ENCODE measurements at places on chromosomes 4 and X. TPM values are rescaled to one million over a fixed set of nuclear protein-coding genes. Genes with fewer than 3 reads are reported as not detected.

GRCh38 chr4:89586864-89587263 is 250.1 kb downstream of the SNCA start:
- peaks cover 16% of the 10 kb centered on the region for H3K27me3 ChIP-seq
- no peak overlapping the region for H3K27ac ChIP-seq
- no peak overlapping the region for H3K4me3 ChIP-seq
- H3K4me1 ChIP-seq: no peaks in the 10 kb centered on the region
- H3K36me3 ChIP-seq: no peaks in the 10 kb centered on the region

The PFKFB1 gene
- 0.93 TPM for total RNA-seq

The CSAG1 gene
- not detected for total RNA-seq

GRCh38 chrX:40420899-40421729 is 159.7 kb upstream of the ATP6AP2 start:
- no peaks in the 10 kb centered on the region for H3K36me3 ChIP-seq
- peaks cover 11% of the 10 kb centered on the region for H3K4me1 ChIP-seq
- no peak for DNase-seq
- no peak overlapping the region for H3K27ac ChIP-seq
- H3K27me3 ChIP-seq: peaks cover 2% of the 10 kb centered on the region

The APLN gene
- total RNA-seq: 0.26 TPM

GRCh38 chr4:159197260-159197884 is 94.5 kb downstream of the RAPGEF2 start:
- no peak for DNase-seq
- H3K4me1 ChIP-seq: peaks cover 6% of the 10 kb centered on the region
- H3K36me3 ChIP-seq: peaks cover 2% of the 10 kb centered on the region
- H3K27ac ChIP-seq: no peak overlapping the region
- H3K4me3 ChIP-seq: no peak overlapping the region

- H3K27me3 ChIP-seq: no peaks in the 10 kb centered on the region
- no peaks in the 10 kb centered on the region for H3K36me3 ChIP-seq
- H3K4me1 ChIP-seq: no peaks in the 10 kb centered on the region
- no peak overlapping the region for H3K27ac ChIP-seq
Observed at GRCh38 chr4:66219401-66219800, 549.1 kb upstream of the EPHA5 start.

DNA sequence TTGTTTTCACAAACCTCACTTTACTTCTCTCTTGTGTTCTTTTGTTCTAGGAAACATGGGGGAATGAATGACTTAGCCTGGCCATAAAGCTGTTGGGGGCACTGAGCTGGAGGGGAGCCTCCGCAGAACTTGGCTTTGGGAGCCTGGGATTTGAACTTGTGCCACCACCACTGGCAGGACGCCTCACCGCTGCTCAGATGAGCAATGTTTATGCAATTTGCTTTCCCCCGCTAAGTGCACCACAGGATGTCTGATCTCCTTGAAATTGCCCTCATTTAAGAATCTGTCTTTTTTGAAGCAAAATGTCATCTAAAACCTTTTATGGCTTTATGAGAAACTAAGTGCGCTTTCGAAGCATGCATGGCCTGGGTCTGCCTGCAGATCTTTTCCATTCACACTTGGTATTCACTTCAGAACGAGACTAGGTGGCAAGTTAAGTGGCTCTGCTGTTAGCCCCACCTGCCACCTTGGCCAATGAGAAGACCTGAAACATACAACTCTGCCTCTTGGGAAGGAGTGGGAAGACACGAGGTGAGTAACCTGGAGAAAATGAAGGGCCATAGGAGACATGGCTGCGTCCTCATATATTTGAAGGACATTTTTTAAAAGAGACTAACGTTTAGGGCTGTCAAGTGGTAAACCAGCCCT is 119.3 kb downstream of the LDB2 start:
- H3K27me3 ChIP-seq: no peaks in the 10 kb centered on the region
- H3K36me3 ChIP-seq: no peaks in the 10 kb centered on the region
- H3K4me1 ChIP-seq: no peaks in the 10 kb centered on the region
- no peak overlapping the region for H3K27ac ChIP-seq

DNA sequence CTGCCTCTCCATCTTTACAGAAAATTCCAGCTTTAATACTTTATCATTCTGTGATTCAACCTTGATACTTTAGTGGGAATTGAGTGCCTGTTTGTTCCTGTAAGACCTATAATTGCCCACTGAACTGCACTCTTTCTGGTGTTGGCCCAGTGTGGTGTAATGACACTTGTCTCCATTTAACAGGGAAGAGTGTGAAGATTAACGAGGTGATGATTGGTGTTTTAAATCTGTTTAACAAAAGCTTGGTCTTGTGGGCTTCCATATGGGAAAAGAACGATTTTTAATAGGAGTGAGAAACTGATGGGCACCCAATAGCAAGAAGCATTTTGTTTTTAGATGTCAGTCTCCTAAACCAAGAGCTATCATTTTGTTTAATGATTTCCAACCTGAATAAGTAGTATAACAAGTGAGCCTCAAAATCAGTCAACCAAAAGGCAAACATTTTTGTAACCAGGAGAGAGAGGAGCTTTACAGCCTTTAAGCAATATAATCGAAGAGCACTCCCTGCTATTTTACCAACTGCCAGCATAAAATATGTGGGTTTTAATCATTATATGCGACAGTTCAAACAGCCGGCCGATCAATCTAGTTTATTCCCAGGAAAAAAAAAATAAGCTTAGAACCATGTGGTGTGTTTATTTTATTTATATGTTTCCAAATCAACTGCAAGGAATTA is 50.2 kb downstream of the SUPT20HL1 start:
- no peak for DNase-seq
- no peak overlapping the region for H3K4me3 ChIP-seq
- H3K27me3 ChIP-seq: peaks cover 2% of the 10 kb centered on the region
- H3K4me1 ChIP-seq: no peaks in the 10 kb centered on the region

DNA sequence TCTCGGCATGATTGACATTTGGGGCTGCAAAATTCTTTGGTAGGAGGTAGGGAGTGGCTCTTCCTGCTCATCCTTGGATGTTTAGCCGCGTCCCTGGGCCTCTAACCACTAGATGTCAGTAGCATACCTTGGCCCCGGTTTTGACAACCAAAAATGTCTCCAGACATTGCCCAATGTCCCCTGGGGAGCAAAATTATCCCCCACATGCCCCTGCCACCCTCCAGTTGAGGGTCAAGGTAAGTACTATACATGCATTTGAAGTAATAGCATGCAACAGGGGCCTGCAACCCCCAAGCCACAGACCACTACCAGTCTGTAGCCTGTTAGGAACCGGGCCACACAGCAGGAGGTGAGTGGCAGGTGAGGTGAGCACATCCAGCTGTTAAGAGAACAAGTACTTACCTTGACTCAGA is 17.6 kb upstream of the KIAA1210 start:
- H3K4me3 ChIP-seq: no peak overlapping the region
- no peak for DNase-seq

DNA sequence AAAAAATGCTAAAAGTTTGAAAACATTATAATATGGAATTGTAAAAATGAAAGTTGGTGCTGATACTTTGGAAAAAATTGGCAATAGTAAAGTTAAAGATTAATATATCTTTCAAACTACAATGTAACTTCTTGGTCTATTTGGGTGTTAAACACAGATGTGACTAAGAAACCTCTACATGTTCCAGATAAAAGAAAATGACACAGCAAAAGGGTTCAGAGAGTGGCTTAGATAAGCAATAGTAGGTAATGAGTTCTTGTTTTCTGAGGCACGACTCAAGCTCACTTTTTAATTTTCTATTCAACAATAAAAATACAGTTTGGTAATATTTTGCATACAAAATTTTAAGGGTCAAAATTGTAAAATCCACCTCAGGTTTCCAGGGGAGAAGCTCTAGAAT is 292.7 kb downstream of the GALNTL6 start:
- no peak for DNase-seq
- H3K27ac ChIP-seq: no peak overlapping the region
- H3K27me3 ChIP-seq: no peaks in the 10 kb centered on the region
- no peak overlapping the region for H3K4me3 ChIP-seq
- H3K36me3 ChIP-seq: no peaks in the 10 kb centered on the region

DNA sequence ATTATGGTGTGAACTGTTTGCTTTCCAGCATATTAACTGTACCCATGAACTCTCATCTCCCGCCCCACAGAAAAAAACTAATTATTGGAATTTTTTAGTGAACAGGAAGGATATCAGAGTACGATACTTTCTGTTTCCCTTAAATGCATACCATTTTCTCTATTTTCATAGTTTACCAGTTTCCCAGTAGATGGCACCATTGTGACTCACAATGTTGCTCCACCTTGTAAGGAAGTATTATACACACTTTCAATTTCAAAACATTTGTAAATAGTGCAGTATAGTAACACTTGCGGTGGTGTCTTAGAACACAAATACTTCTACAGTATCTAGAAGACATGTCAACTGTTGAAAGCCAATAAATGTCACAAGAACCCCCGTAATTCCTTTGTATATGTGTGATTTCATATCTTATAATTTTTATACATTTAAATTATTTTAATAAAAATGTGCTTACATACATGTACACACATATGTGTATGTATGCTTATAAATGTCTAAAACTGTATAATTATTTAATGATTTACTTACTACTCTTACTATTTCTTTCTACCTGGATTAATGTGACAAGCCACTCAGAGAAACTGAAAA is 167.3 kb downstream of the SLIT2 start:
- peak overlapping the region; percentile 9 for H3K27ac ChIP-seq
- peaks cover 5% of the 10 kb centered on the region for H3K4me1 ChIP-seq
- H3K36me3 ChIP-seq: no peaks in the 10 kb centered on the region

The UGT2B17 gene
- total RNA-seq: not detected

The FGFBP1 gene
- not detected for total RNA-seq

The PABPC1L2B gene
- not detected for total RNA-seq

GRCh38 chr4:127224556-127224955 is 408.2 kb upstream of the INTU start:
- H3K36me3 ChIP-seq: no peaks in the 10 kb centered on the region
- no peaks in the 10 kb centered on the region for H3K27me3 ChIP-seq
- no peak overlapping the region for H3K27ac ChIP-seq

DNA sequence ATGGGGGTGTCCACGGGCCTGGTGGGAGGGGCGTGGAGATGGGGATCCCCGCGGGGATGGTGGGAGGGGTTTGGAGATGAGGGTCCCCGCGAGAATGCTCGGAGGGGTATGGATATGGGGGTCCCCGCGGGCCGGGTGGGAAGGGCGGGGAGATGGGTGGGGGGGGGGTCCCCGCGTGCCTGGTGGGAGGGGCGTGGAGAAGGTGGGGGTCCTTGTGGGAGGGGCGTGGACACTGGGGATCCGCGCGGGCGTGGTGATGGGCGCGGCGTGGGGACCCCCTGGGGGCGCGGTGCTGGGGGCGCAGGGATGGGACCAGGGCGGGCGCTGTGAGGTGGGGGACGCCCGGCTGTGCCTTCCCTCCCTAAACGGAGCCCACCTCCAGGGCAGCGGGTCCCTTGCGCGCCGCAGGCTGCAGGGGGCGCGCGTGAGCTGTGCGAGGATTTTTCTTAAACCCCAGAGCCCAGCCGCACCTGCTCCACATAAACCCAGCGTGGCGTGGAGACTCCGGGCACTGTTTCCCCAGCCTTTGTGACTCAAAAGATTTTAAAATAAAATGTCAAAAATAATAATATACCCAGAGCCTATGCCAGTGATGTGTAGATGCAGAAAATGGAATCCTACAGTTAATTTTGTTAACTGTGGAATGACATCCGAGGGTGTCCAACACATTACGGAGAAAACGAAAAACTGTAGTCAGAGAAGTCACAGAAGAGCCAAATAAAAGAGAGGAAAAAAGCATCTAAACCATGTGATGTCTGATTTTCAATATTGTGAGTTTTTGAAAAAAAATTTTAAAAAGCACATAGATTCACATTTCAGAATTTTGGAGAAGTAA is 1.5 kb upstream of the ASMTL start:
- peak; percentile 82 for DNase-seq
- peak overlapping the region; percentile 36 for H3K27ac ChIP-seq
- H3K4me3 ChIP-seq: peak overlapping the region; percentile 68
- peaks cover 10% of the 10 kb centered on the region for H3K36me3 ChIP-seq
- H3K4me1 ChIP-seq: peaks cover 13% of the 10 kb centered on the region
- H3K27me3 ChIP-seq: no peaks in the 10 kb centered on the region

GRCh38 chrX:121546317-121546716 is 498.9 kb downstream of the GLUD2 start:
- H3K4me3 ChIP-seq: no peak overlapping the region
- H3K36me3 ChIP-seq: no peaks in the 10 kb centered on the region
- DNase-seq: no peak
- no peaks in the 10 kb centered on the region for H3K27me3 ChIP-seq
- H3K4me1 ChIP-seq: no peaks in the 10 kb centered on the region

The SCOC gene
- 33.9 TPM for total RNA-seq

DNA sequence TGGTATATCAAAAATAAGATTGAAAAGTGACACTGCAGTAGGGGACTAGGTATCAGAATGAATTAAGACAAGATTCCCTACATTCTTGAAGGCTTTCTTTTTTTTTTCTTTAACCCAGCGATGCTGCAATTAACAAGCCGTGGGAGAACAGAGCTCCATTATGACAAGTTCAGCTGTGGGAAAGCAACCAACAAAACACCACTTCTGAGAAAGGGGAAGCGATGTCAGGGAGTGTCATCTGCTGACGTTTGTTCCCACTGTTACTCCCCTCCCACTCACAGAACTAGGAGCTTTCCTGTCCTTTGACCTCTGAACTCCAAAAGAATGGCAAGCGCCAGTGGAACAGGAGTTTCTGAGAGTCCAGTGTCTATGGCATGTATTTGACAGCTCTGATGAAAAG is 90.2 kb upstream of the SLITRK2 start:
- H3K36me3 ChIP-seq: no peaks in the 10 kb centered on the region
- no peaks in the 10 kb centered on the region for H3K27me3 ChIP-seq
- no peak for DNase-seq
- no peak overlapping the region for H3K27ac ChIP-seq
- no peaks in the 10 kb centered on the region for H3K4me1 ChIP-seq

DNA sequence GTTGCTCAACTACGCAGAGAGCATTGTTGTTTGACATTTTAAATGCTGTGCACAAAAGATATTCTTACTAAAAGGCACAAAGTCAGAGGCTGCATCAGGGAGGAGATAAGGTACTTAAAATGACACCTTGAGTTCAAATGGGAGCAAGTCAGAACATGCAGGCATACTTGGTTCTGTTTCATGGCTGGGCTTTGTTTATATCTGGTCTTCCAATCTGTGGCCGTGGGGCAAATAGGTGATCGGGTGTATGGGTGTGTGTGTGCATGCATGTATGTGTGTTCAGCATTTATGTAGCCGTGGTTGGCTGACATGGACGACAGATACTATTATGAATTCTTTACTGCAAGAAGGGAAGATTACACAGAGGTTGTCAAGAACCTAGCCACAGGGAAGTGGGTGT is 106.1 kb downstream of the RASL11B start:
- no peak for DNase-seq
- peaks cover 2% of the 10 kb centered on the region for H3K36me3 ChIP-seq
- H3K27me3 ChIP-seq: no peaks in the 10 kb centered on the region
- no peaks in the 10 kb centered on the region for H3K4me1 ChIP-seq
- no peak overlapping the region for H3K4me3 ChIP-seq
- no peak overlapping the region for H3K27ac ChIP-seq

DNA sequence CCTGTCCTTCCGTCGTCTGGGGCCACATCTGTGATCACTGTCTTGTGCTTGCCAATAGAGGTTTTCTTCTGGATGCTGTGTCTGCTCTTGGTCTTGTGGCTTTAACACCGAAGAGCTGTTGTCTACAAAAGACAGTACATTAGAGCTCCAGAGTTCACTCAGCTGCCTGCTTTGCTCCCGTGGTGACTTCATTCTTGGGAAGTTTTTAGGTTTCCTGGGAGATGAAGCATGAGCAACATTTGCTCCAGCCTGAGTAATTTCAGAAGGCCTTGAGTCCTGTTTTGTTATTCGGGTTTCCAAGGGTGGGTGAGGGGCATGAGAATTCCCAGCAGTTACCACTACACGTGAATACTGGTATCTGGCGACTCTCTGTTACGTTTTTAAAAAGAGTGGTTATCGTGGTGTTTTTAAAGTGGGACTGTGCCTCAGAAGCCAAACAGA is 189.2 kb downstream of the SHROOM3 start:
- peaks cover 2% of the 10 kb centered on the region for H3K27me3 ChIP-seq
- H3K4me1 ChIP-seq: no peaks in the 10 kb centered on the region
- H3K4me3 ChIP-seq: no peak overlapping the region
- DNase-seq: no peak
- H3K36me3 ChIP-seq: no peaks in the 10 kb centered on the region
- no peak overlapping the region for H3K27ac ChIP-seq

Measured in activated T-helper 1 cell treated with anti-CD3 and anti-CD28 coated beads, Interleukin-12 subunit alpha, Interleukin-12 subunit beta, Interleukin-2, Interleukin-4 antibody, amounts not matched to agents 30 ng/mL and 10 ng/mL and 1 ng/mL, durations not matched to agents 14 hours and 24 hours and 36 hours (primary cell).